ENCODE measurements at places on chromosomes 5 and 9.
A peak's percentile ranks its signal among the peaks of the same experiment; 100 is the strongest.

GRCh38 chr5:147558826-147559225, 49.0 kb upstream of the DPYSL3 start:
- peak; percentile 71 for DNase-seq

DNA sequence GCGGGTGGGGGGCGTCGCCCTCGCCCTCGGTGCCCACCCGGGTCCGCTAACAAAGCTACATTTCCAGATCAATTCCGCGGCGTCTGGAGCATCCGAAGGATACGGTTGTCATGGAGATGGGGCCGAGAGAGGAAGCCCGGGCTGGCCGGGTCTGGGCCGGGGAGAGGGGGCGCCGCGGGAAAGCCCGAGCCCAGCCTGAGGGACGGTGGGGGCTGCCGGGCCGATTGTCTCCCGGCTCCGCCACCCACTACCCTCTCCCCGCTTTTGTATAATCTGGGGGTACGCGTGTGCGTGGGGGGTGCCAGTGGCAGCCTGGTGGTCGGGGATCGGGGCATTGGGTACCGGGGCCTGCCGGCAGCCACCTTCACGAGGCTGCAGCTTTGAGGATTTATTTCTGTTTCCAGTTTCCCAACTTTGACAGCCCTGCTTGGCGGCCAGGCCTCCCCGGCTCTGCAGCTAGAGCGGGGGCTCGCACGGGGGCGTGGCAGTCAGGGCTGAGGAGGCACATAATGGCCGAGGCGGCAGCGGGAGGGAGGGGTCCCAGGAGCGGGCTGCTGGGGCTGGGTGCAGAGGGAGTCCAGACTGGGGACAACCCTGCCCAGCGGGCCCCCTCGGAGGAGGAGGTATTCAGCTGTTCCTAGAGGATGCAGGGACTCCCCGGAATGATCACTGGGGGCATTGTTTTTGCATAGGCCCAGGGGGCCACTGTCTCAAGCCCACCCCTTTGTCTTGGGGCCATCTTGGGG, 626 bp downstream of the PSD2 start:
- DNase-seq = no peak

GRCh38 chr5:131609774-131610173, 25.3 kb downstream of the RAPGEF6 start:
- DNase-seq = peak; percentile 67

DNA sequence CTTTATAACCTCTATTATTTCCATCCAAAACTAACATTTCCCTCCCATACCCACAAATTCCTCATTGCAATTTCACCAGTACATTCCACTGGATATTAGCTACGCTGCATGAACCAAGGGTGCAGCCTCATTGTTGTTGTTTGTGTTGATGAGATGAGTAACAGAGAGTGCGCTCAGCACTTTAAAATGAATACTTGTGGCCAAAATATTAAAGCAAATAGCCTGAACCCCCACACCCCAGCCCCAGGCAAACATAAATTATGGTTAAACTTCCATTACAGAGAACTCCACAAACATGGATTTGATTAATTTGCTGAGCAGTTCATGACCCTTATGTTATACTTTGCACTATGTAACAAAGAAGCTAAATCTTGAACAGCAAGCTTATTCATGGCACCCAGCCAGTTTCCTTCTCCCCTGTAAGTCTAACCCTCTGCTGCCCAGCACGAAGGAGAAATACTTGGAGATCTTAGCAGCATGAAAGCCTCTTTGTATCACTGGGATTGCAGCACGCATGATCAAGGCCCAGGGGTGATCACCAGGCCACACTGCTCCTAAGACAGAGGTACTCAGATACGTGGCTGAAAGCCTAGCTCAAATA, 205.0 kb downstream of the DOCK8 start:
- peak; percentile 23 for DNase-seq

GRCh38 chr9:135951889-135952663, 9.1 kb downstream of the UBAC1 start:
- DNase-seq = no peak

DNA sequence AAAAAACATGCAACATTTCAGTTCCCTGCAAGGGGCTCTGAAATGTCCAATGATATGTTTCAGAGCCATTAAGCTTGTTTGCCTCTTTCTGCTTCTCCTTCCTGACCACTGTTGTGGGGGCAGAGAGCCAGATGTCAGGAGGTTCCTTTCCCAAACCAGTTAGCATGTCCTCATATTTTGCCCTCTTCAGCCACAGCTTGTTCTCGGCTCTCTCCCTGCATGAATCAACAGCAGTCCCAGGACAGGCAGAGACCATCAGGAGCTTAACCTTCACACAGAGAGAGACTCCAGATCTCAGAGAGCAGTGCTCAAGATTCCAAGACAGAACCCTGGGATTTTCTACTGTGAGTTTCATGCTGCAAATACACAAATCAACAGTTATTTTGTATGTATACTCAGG, 218.5 kb downstream of the COMMD10 start:
- no peak for DNase-seq

DNA sequence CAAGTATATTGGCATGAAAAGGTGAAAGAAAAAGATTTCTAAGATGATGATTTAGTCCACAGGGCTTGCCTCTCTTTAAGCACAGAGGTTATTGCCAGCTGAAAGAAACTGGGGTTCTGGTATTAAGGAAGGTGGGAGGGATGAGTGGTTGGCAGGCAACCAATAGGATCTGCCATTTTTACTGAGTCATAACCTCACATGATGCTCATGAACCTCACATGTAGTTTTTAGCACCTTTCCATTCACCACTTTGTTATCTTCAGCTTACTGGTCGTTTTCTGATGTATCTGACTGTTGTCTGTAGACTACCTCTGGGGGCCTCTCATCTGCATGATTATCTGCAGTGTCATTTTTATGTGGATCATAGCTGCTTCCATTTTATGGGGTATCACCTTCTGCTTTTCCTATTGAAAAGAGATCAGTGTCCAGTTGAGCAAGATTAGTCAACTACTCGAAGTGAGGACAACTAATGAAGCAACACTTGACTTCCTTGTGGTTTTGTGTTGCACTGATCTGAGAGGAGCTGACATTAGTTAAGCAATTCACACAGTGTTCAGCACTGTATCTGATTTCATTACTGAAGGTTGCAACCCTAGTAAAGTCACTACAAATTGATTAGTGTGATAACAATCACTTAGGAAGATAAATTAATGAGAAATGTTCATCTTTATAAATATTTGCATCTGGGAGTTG, 186.3 kb downstream of the SGCD start:
- DNase-seq = no peak

GRCh38 chr5:124922255-124922975, 176.0 kb upstream of the ZNF608 start:
- no peak for DNase-seq

DNA sequence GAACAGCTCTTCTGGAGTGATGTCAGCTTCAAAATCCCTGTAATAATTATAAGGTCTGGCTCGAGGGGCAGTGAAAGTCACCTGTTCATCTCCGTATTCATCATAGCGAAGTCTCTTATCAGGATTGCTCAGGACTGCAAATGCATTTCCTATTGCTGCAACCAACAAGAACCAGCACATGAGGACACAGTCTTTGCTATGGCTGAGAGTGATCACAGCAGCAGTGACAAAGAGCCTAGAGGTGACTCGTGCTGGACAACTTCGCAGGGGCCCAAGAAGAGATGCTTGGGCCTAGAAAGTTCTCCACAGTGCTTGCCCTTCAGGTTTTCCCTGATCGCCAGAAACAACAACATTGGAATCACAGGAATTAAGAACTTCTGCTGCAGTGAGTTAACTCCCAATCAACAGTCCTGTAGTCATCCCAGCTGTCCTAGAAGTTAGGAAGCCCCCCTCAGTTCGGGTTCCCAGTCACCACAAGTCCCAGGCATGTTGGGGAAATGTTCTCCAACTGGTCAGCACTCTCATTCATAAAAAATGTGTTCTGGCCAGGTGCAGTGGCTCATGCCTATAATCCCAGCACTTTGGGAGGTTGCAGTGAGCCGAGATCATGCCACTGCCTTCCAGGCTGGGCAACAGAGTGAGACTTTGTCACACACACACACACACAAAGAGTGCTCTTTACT, 13.0 kb downstream of the DNAJC18 start:
- DNase-seq = peak; percentile 81

DNA sequence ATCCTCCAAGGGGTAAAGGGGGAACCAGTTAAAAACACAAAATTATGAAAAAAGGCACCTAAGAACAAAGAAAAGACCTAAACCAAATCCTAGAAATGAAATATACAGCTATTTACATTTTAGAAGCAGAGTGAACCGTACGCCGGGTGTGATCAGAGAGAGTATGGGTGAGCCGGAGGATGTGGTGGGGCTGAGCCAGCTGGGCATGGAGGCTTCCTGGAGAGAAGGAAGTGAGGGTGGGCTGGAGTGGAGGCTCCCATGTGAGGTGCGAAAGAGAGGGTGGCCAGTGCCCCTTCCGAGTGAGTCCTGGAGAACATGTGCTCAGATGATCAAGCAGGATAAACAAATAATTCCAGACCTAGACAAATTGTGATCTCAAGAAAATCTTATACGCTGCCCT, 111.6 kb downstream of the CACNA1B start:
- DNase-seq = no peak

DNA sequence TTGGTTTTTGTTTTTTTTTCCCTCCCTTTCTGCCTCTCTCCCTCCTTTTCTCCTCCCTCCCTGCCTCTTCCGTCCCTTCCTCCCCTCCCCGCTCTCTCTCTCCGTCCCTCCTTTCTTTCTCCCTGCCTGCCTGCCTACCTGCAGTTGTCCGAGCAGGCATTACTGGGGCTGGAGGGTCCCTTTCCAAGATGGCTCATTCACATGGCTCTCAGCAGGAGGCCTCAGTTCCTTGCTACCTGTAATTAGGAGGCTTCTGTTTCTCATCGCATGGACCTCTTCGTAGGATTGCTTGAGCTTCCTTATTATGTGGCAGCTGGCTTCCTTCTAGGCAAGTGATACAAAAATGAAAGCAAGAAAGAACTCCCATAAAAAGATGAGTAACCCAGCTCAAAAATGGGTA, 8.0 kb downstream of the RGS3 start:
- no peak for DNase-seq

Data from fibroblast of skin of right biceps (primary cell).